Stimulated activated CD4-positive, alpha-beta T cell treated with anti-CD3 and anti-CD28 coated beads, Interleukin-1b, Interleukin-23, amount 100 ng/mL, for 1 hour (primary cell): ENCODE measurements at places on chromosomes 7 and 10.

- no peak for DNase-seq
Observed at GRCh38 chr7:152158801-152159587, 133.5 kb downstream of the GALNT11 start.

GRCh38 chr7:24496036-24496435, 77.2 kb upstream of the PALS2 start:
- DNase-seq = no peak

DNA sequence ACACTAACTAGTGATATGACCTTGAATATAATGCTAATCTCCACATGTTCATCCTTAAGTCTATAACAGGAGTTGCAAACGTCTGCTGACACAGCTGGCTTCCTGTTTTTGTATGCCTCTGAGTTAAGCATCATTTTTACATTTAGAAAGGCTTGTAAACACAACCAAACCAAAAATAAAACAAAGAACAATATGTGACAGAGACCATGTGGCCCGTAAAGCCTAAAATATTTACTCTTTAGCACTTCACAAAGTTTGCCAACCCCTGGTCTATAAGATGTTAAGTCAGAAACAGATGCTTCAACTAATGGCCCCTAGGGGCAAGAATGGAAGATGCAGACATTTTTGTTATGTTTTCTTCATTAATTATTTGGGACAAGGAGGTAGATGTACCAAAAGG, 109.3 kb downstream of the CPEB3 start:
- DNase-seq = no peak

DNA sequence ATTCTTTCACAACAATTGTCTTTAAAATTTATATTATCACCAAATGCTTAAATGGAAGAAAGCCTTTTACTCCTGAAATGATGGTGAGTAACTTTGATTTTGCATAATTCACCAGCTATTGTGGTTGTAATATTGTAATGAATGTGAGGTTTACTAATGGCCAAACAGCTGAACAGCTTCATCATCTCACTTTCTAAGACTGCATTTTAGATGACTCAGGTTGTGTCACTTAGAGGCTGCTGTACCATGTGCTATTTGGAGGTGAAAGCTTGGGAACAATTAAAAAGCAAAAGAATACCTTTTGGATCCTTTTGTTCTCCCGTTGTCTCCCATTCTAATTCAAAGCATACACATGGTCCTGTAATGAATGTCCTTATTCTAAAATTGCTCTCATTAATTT, 604.0 kb upstream of the PFKP start:
- DNase-seq = no peak

DNA sequence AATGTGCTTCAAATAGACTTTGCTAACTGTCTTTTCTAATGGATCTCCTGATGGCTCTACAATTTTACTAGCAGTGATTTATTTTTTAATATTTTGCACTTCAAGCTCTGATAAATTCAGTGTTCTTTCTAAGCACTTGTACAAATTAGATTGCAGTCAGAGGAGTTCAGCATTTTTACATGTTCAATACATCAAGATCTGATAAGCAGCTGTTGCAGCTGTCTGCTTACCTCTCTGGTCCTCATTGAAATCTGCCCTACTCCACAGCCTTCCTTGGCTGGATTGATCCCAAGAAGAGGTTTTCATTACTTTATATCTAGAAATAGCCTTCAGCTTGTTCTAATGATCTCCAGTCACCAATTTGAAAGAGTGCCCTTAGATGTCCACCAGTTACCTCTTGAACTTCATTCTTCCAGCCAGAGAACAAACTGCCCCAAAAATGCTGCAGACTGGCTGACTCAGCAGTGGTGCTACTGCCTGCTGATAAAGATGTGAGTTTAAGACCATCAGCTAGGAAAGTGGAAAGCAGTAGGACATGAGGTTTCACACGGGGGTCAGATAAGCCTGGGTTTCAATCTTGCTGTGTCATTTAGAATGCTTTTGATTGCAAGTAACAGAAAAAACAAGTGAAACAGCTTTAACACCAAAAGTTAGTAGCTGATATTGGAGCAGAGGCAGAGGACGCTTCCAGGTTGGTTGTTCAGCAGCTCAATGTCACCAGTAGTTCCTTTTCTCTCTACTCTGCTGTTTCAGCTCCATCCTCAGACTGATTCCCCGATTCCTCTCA, 350.9 kb upstream of the NPVF start:
- no peak for DNase-seq

- DNase-seq = no peak
Observed at GRCh38 chr10:132712291-132712690, 73.7 kb downstream of the NKX6-2 start.

GRCh38 chr10:79940431-79940830, 8.5 kb downstream of the SFTPD start:
- DNase-seq = no peak

DNA sequence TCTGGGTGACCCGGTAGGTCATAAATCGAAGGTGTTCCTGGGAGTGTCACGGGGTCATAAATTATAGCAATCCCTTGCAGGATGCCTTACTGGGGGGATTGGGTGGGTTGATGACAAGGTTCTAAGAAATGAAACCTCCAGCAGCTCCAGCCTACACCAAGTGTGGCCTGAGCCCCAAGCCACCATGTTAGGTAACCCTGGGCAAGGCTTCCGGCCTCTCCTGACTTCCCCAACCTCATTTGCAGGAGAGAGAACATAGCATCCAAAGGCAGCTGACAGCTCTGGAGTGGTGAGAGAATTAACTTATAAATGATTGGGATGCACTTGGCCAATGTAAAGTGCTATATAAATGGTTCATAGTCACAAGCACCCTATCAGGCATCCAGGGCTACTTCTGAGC, 52.8 kb upstream of the TMEM273 start:
- no peak for DNase-seq

DNA sequence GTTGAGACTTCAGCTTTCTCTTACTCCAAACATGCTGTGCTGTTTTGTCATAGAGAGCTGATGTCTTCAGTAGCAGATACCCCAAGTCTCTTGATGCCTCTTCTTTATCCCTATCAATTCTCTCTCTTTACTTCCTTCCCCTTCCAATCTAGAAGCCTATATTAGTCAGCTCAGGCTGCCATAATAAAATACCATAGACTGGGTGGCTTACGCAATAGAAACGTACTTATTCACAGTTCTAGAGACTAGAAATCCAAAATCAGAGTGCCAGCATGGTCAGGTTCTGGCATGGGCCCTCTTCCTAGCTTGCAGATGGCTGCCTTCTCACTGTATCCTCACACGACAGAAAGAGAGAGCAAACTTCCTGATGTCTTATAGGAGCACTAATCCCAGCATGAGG, 9.0 kb upstream of the GARS1 start:
- DNase-seq = no peak

- no peak for DNase-seq
Observed at GRCh38 chr7:82548141-82548688, 104.6 kb upstream of the CACNA2D1 start.

GRCh38 chr7:108464743-108465142, 8.5 kb upstream of the NRCAM start:
- no peak for DNase-seq

DNA sequence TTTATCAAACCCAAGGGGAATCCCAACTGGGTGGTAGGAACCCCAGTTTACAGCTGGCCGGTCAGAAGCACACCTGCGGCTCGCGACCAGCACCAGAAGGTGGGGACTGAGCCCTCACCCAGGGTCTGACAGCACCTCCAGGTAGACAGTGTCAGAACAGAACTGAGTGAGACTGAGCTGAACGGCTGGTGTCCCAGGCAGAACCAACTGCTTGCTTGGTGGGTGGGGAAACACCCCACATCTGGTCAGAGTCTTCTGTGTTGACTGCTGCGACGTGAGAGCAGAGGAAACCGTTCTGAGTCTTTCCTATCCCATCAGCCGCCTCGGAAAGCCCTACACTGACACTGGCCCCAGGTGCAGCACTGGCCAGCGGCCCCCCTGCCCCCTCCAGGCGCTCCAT, 160.7 kb downstream of the MAD1L1 start:
- DNase-seq = no peak

DNA sequence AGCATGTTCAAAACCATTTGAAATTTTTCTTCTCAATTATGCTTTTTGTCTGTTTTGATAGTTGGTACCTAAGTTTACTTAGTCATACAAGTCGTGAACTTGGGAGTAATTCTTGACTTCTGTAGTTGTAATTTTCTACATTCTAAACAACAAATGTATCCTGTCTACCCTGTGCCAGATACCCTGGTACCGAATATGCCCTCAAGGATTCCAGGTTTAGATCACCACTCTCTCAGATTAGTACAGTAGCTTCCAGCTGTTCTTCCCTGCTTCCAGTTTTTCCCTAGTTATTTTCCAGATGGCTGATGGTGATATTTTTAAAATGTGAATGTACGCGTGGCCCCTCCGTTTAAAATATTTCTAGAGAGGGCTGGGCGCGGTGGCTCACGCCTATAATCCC, 6.5 kb downstream of the STAM start:
- DNase-seq = no peak

DNA sequence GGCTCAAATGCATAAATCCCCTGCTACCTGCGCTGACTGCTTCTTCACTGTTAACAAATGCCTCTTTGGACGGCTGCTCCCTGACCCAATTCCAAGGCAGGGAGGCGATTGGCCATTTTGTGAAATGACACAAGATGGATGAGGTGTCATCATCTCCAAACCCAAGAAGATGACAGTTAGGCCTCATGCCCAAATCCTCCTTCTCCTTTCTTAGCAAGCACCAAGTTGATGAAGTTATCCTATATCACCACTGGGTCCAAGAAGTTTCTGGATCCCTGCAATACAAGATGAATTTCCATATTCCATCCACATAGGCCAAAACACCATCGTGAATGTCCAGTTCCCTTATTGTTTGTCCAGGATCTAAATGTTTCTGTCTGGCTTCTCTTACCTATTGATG, 98.5 kb upstream of the RAB11FIP2 start:
- no peak for DNase-seq

GRCh38 chr10:77463967-77464745, 173.5 kb downstream of the KCNMA1 start:
- DNase-seq = no peak

DNA sequence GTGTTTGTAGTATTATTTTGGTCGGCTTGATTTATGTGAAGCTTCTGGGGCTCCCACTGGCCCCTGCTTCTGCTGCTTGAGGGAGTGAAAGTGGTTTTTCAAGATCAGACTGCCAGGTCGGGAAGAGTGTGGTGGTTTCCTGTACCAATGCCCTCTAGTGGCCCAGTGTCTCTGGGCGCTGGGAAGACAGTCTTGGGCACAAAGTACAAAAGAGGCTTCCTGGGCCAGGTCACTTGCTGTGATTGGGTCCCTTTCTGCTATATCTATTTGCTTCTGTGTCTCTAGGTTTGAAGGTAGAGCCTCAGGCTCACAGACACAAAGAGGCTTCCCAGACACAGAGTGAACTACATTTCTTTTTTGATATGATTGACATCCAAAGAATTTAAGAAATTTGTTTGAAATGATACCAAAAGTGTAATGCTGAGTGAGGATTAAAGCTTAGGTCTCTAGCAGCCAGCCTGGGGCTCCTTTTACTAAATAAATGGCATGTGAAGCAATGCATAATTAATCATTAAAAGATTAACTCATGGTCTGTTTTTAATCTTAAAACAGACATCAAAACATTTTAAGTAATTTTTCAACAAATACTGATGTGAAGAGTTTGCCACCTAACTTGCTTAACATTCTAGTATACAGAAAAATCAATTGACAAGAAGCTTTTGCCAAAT, 36.3 kb downstream of the ABCB1 start:
- DNase-seq = no peak

DNA sequence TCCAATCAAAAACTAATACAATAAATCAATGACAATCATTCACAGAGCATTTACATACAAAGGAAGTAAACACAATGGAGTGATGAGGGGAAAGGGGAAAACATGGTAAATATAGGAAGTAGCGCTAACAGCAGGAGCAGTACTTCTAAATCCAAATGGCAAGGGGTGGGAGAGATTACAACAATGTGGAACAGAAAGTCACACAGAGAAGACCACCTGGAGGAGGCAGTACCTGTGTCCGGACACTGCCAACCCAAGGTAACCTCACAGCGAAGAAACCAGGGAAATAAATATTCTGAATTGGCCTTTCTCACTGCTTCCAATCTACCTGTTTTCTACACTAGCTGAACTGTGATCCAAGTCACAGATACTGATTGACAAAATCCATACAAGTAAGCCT, 58.2 kb downstream of the ABI1 start:
- no peak for DNase-seq

DNA sequence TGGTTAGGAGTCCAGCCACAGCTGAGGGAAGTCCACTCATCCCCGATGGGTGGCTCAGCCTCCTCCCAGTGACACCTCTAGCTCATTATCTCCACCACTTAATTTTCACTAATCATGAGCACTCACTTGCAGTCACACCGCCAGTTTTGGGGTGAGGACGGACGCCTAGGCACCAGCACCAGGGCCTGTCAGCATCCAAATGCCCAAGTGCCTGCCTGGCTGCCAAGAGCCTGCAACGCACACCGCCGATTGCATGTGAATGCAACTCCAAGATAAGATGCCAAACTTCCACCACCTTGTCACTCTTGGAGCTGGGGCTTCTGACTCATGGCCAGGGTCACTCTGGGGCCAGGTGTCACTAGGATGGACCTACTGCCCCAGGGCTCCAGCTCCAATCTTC, 24.4 kb upstream of the SMARCD3 start:
- no peak for DNase-seq

DNA sequence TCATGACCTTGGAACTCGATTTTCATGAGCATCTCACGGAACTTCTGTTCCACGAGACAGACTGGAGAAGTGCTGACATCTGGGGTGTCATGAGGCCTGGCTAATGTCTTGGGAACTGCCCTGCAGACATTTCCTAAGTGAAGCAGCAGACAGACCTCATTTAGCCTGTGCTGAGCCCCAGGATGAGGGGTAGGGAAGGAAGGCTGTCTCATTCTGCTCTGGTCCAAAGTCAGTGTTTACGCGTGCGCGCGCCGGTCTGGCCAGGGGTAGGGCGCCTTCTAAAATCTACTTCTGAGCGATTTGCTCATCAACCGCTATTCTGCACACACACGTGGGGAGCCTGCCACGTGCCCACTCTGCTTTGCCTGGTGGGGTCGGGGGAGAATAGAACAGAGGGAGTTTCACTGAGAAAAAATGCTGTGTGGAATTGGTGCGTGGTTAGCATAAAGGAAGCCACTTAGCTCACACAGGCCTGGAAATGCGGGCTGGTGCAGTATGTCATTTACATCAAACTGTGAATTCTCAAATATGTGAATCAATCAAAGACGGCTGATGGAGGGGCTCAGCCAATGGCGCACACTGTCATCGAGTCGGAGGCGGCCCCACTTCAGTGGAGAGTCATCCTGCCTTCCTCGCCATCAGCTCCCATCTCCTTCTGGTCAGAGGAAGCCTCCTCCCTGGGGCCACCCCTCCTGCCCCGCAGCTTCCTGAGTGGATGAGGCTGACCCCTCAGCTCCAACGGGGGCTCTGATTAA, 335.1 kb downstream of the ADARB2 start:
- DNase-seq = no peak

DNA sequence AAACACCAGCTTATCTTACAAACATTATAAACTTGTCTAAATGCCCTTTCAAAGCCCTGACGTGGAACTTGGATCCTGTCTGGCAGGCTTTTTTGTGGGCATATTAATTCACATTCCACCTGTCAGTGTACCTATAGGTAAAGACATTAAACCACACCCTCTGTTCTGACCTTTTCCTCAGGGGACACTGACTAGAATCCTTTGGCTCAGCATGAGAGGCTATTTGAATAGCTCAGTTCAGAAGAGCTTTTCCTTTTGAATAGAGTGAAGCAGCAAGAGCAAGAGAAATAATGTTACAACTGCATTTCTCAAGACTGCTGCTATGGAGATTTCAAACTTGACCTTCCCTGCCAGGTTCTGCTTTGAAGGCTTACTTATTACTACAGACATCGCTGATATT, 76.9 kb downstream of the CYP51A1 start:
- no peak for DNase-seq

GRCh38 chr7:111264981-111265380, 174.1 kb downstream of the LRRN3 start:
- DNase-seq = no peak
